ENCODE measurements at places on chromosomes 11 and 22. TPM values are rescaled to one million over a fixed set of nuclear protein-coding genes. Genes with fewer than 3 reads are reported as not detected.
A peak's percentile ranks its signal among the peaks of the same experiment; 100 is the strongest.

LMNTD2 gene
- total RNA-seq: 11.3 TPM

- DNase-seq: no peak
These were observed 1.5 kb downstream of the GAL start for GRCh38 chr11:68685656-68686380.

DNA sequence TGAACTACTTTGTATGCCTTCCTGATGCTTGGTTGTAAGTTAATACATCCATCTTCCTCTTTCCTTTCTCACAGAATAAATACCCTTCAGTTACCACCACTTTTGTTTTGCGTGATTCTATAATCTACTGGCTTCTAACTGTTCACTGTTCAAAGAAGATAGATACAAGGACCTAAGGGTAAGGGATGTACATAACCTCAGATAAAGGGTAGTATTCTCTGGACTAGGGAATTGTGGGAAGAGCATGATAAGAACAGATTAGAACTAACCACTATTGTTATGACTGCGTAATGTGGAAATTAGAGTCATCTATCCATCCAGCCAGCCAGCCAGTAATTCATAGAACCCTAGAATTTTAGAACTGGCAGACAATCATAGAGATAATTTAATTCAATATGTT lies 36.4 kb downstream of the MAP6 start:
- no peak for DNase-seq

- no peak for DNase-seq
These were observed 43.6 kb downstream of the GALNT18 start for GRCh38 chr11:11577932-11578911.

OLFML1 gene
- not detected for total RNA-seq

ART5 gene
- not detected for total RNA-seq

DNA sequence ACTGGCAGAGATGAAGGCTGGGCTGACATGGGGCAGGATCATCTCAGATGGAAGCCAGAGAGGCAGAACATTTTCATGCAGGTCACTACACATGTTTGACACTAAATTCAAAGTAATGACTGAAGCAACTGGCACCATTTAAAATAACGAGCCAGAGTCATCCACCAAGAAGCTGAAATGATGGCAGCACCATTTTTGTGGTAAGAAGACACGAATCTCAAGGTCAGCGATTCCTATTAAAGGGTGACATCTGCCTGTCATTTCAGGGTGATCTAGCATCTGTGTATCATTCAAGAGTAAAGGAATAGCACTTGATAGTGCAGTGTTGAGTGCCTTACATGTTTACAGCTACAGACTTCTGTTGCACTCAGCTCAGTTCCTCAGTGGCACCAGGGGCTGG lies 113.4 kb upstream of the C11orf87 start:
- DNase-seq: no peak

SHISAL1 gene
- total RNA-seq: not detected

- DNase-seq: peak; percentile 92
These were observed at the start of gene HINFP for GRCh38 chr11:119121008-119121810. Gene HINFP, plus strand, starts transcription at chr11:119121580. Its CDS starts 5,365 bp downstream, at chr11:119126945.

EMID1 gene
- total RNA-seq: not detected

MYO7A gene
- total RNA-seq: 0.19 TPM

DNA sequence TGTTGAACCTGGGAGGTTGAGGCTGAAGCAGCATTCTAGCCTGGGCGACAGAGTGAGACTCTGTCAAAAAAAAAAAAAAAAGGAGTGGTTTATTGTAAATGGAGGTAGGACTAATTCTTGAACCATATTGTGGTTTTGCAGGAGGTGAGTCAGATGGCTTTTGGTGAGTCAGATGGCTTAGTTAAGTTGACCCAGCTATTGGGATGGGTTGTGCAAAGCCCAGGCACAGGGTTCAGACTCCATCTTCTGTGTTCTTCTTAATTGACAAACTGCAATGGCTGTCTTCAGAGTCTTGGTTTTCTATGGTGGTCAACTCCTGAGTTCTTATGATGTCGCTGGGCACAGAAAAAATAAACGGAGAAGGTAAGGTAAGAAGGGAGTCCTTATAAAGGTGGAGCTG lies 182.7 kb downstream of the ADAMTS15 start:
- DNase-seq: no peak

FAM180B gene
- total RNA-seq: 1.0 TPM

RIBC2 gene
- not detected for total RNA-seq

DNA sequence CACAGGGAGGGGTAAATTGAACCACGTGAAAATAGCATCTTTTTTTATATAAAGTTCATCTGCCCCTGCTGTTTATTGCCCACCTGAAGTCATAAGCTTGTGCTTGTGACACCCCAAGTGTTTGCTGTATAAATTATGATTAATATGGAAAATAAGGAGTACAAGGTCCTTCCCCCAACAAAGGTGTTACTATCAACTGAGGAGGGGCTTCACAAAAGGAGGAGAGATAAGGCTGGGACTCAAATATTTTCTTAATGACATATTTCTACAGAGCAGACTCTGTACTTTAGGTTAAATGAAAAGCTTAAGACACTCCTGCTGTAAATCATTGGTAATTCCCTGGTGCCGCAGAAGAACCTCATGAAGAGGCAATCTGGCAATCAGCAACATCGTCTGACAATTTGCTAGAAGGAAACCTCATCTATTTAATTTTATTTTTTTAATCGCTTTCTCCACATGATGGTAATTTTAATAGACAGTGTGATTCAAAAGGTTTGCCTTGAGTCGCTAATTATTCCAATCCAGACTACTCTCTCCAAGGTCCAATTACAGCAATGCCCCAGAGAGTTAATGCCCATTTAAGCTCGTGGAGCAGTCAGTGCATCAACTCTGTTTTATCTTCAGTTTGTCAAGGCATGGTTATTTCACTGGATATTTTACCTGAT lies 1432.4 kb downstream of the FAM181B start:
- no peak for DNase-seq

ANO9 gene
- total RNA-seq: 92.2 TPM

NCF4 gene
- 7.8 TPM for total RNA-seq

GRCh38 chr11:108871867-108872266 lies 207.0 kb downstream of the DDX10 start:
- DNase-seq: no peak

- peak; percentile 55 for DNase-seq
These were observed 54.7 kb downstream of the FBXO7 start for GRCh38 chr22:32528984-32529982.

GRCh38 chr22:37169406-37169805 lies 18.6 kb downstream of the C1QTNF6 start:
- DNase-seq: no peak

OSM gene
- 158 TPM for total RNA-seq

PDGFD gene
- not detected for total RNA-seq

CASP12 gene
- total RNA-seq: not detected

GRCh38 chr22:41436322-41437113 lies 10.1 kb downstream of the TOB2 start:
- no peak for DNase-seq

OR10A3 gene
- not detected for total RNA-seq

AQP11 gene
- 0.73 TPM for total RNA-seq

GRCh38 chr22:22059291-22060002 lies 76.9 kb upstream of the TOP3B start:
- no peak for DNase-seq

DNA sequence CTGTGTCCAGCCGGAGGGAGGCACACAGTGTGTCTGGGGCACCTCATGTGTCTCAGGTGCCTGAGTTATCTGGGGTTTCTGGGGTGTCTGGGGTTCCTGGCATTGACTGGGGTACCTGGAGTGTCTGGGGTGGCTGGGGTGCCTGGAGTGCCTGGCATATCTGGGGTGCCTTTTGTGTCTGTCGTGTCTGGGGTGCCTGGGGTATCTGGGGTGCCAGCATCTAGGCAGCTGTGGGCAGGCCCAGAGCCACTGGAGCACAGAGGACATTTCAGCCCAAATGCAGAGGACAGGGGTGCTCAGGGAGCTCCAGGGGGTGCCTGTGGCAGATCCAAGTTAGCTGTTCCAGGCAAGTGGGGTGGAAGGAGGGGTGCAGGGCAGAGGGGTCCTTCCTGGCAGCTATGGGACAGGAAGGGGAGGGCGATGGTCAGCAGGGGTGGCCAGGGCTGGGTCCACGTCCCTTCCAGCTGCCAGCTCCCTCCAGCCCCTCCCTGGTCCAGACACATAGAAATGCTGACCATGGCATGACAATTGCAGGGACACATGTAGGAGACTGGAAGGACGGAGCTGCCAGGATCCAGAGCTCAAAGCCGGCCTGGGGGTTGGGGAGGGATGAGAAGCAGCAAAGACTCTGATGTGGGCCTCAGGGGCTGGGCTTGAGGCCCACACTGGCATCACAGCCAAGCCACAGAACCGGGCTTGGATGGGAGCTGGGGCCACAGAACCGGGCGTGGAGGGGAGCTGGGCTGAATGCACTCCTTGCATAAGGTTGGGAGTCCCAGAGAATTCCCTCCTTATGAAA lies 133.0 kb downstream of the BRD1 start:
- DNase-seq: no peak

DNA sequence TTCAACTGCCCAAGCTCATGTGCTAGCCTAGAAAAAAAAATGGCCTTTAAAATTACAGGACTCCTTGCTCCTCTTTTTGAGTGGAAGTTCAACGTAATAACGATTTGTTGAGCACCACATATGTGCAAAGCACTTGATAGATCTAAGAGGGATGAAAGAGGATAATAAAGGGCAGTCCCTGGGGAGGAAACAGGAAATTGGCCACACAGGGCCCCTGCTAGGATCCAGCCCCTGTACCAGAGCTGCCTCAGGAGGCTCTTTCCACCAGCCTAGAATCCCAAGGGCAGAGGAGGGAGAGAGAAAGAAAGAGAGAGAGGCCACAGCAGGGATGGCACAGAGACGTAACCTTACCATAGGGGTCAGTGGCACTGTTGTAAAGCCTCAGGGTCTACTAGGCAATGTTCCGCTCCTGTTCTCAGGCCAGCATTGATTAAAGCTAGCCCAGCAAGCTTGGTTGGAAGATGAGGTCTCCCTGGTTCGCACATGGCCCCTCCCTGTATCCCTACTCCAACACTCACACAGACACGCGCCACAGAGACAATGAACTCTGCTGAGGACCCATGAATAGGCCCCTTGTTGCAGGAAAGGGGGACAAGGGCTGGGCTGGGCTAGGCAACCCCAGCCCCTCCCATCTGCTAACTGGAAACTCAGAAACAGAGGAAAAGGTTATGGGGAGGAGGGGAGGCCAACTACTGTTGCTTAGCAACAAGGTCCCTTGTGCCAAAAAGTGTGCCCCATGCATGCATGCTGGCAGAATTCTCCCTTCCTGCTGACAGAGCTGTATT lies at the start of gene TMPRSS5:
TSS of gene TMPRSS5 (minus strand) at position 438 of the 785 bp plus-strand sequence. CDS start at position 354, 84 bp downstream.
- no peak for DNase-seq

DNA sequence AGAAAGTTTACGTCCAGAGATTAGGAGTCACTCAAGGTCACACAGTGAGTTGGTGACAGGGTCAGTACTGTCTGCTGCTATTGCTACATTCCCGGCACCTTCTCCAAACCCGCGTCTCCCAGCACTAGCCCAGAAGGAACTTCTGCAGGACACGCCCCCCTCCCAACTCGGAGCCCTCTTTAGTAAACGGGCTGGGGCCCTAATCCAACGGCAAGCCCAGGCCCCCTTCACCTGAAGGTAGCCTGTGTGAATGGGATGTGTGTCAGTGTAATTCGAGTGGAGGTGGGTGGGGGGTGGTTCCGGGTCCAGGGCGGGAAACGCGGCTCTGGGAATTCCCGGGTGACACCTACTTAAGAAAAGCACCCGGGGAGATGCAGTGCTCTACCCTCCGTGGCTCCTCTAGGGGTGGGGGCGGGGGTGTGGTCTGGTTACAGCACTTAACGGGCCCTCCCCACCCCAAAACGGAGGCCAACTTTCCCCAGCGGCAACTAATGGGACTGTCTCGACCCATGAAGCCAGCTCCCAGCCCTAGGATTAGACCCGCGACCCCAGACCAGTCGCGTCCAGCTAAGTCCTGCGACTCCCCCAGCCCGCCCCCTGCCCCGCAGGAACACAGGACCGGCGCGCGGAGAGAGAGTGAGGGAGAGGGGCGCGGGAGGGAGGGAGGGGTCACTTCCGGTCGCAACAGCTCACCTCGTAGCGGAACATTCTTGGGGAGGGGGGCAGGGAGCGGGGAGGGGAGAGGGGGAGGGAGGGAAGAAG lies 468 bp downstream of the PATL1 start:
- DNase-seq: no peak

DNA sequence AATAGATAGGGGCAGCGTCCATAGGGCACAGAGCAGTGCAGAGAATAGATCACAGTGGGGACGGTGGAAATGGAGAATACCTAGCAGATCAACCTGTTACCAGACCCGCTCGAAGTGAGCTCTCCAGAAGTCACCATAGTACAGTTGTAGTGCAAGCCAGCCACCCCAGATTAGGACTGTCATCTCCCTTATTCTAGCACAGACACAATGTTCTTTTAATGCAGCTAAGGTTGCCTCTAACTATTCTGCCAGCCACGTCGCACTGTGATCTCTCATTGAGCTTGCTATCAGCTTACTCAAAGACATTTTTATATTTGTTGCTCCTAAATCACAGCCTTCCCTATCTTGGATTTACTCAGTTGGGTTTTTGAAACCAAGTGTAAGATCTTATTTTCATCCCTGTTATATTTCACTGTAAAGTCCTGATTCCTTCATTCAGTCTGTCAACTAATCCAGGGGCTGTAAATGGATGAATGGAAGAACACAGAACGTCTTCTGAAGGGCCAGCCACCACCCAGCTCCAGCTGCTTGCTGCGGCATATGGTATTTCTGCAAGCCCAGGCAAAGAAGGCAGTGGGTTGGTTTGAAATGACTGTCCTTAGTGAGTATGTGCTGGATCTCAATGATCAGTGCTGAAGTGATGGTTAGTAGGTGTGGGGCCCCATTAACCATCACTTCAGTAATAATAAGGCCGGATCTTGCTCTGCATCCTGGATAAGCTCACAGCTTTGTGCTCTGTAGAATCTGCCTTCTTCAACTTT lies 3.4 kb downstream of the PARVA start:
- DNase-seq: no peak

GRCh38 chr22:50218996-50219727 lies 18.4 kb downstream of the SELENOO start:
- no peak for DNase-seq

- peak; percentile 46 for DNase-seq
These were observed 38.6 kb downstream of the ETS1 start for GRCh38 chr11:128548649-128549255.

DNA sequence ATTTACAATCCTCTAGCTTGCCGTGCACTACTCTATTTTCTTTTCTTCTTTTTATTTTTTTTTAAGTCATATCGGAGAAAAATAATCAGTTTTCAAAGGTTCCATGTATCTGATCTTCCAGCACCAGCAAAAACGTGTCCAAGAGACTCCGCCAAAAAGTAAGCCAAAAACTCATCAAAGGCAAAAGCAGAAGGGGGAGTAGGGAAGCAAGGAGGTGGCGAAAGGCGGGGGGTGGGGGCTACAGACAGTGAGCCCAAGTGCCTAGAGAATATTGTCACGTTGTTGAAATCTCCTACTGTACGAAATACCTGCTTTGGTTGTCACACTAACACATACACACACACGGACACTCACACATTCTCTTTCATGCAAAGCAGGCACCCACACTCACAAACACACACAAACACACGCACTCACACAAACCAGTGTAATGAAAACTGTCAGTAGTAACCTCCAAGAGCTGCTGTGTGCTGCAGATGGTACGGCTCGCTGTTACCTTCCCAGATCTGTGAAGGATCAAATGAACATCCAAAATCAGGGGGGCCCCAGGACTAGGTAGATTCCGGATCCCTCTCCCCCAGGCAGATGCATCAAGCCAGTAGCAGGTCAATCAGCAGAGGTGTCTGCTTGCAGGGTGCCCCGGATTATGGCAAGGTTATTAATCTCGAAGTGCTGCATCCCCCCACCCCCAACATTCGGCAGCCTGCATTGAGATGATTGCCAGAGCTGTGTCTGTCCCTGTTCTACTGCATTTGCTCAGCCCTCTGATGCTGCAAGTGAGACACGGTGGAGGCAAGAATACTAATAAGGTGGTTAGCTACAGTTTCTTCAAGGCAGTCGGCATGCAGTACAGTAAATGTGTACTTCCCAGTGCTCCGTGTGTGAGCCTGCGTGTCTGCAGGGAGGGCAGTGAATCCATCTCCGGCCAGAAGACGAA lies at the start of gene LRRC4C:
TSS of gene LRRC4C (minus strand) at position 188 of the 937 bp plus-strand sequence.
- no peak for DNase-seq

Measured in naive thymus-derived CD4-positive, alpha-beta T cell (primary cell).